Fibroblast of upper back skin (primary cell): ENCODE measurements at places on chromosomes 5 and 9.

- DNase-seq, result no peak
Measured at GRCh38 chr5:39235648-39236047, 16.3 kb upstream of the FYB1 start.

DNA sequence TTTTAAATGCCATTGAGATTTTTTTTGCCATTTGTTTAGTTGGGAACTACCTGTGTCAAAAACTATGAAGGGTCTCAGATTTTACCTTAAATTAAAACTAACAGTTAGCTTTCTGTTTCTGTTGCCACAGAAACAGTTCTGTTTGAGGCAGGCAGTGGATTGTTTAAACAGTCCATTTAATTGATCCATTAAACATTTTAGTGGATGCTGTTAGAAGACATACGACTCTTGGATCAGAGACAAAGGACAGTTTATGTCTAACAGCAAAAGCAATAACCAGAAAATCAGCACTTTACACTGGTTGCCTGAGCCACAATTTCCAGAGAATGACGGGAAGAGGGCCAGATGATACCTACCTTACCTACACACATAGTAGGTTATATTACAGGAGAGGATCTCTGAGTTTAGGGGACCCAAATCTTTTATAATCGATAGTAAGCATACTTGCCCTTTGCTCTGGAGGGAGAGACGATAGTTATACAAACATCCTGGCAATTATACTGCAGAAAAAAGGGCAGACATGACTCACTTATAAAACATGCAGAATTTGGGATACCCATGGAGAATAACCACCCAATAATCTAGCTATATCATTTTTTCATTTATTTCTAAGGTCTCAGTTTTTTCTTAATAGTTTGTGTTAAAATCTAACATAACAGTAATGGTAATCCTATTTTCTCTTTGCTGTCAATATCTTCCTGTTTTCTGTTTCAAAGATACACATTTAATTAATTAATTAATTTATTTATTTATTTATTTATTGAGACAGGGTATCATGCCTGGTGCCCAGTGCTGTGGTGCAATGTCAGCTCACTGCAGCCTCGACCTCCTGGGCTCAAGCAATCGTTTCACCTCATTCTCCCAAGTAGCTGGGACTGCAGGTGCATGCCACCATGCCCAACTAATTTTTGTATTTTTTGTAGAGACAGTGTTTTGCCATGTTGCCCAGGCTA, 136.7 kb upstream of the TNFAIP8 start:
- DNase-seq, result peak; percentile 16

DNA sequence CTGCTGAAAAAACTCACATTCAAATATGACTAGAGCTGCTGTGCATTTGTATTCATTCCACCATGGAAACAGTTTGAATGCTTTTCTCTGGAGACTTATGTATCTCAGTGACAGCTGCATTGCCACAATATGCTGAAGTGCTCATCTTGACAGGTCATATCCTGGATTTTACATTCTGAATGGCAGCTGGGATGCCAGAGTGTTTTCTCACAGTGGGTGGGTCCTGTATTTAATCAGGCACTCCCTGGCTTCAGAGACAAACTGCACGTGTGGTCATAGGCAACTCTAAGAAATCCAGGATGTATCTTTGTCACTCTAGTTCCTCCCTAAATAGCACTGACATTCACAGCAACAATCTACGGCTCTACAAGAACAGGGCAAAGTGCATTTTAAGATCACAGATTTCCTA, 75.6 kb downstream of the ST8SIA4 start:
- DNase-seq, result peak; percentile 19

GRCh38 chr5:95670568-95670967, 12.2 kb downstream of the SPATA9 start:
- DNase-seq, result peak; percentile 21

DNA sequence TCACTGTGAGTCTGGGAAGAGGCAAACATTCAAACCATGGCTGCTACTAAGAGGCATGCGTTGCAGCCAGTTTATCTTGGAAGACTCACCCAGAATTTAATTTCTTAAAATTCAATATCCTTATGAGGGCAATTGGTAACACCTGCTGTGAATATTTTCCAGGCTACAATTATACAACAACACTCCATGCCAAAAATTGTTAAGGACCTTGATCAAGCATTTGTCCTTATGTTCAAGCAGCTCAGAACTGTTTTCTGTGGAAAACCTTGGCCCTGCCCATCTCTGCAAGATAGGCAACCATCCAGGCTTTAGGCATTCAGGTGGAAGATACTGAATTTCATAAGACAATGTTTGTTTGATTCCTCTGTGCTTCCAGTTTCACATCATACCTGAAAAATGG, 327.8 kb downstream of the FBXL7 start:
- DNase-seq, result no peak

DNA sequence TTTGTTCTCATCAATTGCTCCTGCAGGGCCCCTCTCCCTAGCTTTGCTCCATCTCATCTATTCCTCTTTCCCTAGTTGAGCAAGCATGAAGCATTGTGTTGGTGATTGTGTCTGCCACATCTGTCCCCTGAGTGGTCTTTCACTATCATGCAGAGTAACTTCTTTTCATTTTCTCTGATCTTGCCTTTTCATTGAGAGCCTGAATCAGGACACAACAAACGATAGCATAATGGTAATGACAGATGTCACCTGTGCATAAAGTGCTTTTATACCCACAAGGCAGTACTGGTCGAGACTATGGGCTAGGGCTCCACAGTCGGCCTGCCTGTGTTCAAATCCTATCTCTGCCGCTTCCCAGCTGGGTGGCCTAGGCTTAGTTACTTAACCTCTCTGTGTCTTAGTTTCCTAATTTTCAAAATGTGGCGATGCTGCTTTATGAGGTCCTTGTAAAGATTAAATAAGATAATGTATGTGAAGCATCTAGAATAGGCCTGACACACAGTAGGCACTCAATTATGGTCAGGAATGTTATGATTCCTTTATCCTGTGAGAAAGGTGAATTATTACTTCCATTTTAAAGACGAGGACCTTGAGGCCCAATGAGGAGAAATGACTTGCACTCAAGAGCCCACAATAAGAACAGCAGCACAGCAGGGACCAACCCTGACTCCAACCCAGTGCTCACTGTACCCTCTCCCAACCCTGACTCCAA, 137.1 kb upstream of the ZNF618 start:
- no peak for DNase-seq

DNA sequence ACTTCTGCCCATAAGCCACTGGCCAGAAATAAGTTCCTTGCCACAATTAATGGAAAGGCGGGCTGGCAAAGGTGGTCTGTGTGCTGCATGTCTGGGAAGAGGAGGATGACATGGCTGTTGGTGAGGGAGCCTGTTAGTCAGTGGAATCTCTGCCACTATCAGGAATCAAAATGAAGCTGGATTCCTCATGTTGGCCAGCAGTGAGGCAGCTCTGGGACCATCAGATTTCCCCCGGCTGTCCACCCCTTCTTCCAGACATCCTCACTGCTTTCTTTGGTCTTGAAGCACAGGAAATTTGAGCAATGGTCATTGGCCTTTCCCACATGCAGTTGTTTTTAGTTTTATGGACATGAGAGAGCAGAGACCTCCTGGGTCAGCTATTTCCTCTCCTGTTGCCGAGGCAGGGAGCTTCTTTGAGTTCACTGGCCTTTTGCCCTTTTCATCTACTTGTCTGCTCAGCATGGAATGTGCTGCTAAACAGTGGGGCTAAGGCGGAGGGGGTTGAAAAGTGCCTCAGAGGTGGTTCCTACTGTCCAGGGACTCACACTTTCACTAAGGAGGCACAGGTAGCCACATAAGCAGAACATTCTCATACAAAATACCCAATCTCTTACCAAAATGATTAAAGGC, 34.8 kb upstream of the NEURL1B start:
- no peak for DNase-seq

DNA sequence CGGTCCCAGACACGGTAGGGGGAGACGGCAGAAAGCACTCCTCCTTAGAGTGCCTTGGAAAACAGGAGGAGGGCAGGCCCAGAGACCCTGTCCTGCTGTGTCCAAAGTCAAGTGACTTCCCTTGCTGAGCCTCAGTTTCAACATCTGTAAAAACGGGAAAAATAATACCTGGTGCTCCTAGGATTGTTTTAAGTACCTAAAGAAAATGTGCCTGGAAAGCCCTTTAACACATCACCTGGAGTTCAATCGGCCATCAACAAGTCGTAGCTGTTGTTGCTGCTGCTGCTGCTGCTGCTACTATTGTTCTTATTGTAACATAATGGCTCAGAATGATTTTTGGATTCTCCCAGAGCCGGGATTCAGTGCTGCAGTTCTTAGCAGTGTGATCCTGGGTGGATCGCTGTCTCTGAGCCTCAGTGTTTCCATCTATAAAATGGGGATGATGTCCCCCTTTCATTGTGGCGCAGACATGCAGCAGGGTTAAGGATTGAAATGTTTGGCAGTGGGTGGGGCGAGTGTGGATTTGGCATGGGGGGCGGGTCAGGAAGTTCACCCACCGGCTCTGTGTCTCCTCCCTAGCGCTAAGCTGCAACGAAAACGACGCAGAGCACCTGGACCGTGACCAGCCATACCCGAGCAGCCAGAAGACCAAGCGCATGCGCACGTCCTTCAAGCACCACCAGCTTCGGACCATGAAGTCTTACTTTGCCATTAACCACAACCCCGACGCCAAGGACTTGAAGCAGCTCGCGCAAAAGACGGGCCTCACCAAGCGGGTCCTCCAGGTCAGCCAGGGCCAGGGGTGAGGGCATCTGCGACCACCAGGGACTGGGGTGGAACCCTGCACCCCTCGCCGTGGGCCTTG, 9.2 kb downstream of the LHX2 start:
- no peak for DNase-seq

DNA sequence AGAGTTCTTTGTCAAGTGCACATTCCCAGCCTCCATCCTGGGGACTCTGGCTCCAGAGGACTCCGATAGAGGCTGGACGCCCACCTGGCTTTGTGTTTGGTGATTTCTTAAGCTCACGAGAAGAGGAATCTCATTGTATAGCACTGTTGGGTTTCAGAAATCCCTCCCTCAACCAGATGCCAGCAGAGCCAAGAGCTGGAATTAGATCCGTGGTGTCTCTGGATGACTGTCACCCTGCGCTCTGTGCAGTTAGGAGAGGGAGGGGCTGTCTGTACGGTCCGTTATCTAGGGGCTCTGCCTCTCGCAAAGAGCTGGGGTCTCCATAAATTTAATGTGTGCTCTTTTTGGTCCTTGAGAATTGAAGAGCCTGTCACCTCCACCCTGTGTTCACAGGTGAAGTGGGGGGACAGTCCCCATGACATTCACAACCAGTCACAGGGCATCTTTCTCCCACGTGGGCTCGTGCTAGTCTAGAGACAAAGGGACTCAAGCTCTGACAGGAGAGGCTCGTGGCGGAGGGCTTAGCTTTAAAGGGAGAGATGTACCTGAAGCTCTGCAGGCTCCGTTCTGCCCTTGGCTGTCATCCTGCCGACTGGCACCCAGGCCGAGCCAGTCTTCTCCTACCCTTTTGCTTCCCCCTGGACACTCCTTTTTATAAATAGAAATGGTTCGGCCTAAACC, 41.4 kb downstream of the FAM78A start:
- DNase-seq, result no peak

- peak; percentile 31 for DNase-seq
Measured at GRCh38 chr5:115948091-115948534, 14.2 kb upstream of the LVRN start.

GRCh38 chr5:77669677-77670076, 31.2 kb upstream of the OTP start:
- DNase-seq, result no peak

DNA sequence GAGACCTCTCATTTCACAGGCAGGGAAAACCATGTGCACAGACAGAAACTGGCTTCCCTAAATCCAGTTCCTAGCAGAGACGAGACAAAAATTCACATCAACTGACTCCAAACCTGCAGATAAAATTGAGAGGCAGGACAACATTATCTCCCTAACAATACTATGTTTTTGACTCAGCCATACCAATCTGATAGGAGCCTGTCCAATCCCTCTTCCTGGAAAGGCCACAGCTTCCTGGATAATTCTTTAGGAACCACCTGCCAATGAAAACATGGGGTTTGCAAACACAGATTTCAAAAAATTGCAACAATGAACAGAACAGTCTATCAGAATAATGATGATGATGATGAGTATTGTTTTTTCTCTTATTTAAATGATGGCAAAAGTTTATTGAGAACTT, 22.4 kb downstream of the SH3TC2 start:
- DNase-seq, result no peak

DNA sequence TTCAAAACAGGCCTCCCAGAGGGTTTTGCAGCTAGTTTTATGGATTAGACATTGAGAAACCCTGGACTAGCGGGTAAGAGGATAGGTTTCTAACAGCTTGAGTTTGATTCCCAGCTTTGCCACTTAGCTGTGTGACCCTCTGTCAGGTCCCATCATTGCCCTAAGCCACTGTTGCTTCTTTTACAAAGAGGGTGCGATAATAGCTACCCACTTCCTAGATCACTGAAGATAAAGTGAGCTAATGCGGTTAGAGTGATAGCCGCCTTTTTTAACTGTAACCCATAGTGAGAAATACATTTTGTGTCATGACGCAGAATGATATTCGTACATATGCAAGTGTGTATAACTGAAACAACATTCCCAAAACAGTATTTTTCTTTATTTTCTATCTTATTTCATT, 40.3 kb downstream of the CSF1R start:
- DNase-seq, result no peak

- DNase-seq, result peak; percentile 63
Measured at GRCh38 chr9:89497978-89498851, at the start of gene SEMA4D. SEMA4D (minus strand) TSS chr9:89498113; CDS start chr9:89405456, 92,657 bp downstream.

GRCh38 chr5:180862645-180863044, 1.6 kb upstream of the ZFP62 start:
- DNase-seq, result no peak

- no peak for DNase-seq
Measured at GRCh38 chr9:125920402-125920801, 173.2 kb downstream of the PBX3 start.

GRCh38 chr5:62314213-62314830, 8.3 kb downstream of the KIF2A start:
- no peak for DNase-seq

- no peak for DNase-seq
Measured at GRCh38 chr5:176765687-176766086, 44.7 kb upstream of the UNC5A start.

DNA sequence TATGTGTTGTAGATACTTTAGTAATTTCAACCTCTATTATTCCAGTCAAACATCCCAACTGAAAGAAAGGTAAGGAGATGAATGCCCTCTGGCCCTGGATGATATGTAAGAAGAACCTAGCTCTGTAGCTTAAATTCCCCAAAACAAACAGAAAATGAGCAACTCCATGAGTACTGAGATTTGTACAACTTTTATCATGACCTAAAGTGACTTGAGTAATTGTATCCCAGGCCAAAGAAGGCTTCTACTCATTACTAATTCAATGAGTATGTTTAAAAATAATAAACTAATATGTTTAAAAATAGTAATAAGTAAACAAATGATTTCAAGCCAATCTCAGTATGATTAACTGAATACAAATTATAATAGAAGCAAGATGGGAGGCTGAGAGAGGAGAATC, 414.0 kb upstream of the ACTBL2 start:
- no peak for DNase-seq

- peak; percentile 67 for DNase-seq
Measured at GRCh38 chr5:152532714-152533113, 127.6 kb upstream of the NMUR2 start.

- no peak for DNase-seq
Measured at GRCh38 chr9:118918180-118918579, 451.1 kb downstream of the BRINP1 start.

- peak; percentile 39 for DNase-seq
Measured at GRCh38 chr5:44935262-44935661, 126.5 kb downstream of the MRPS30 start.

GRCh38 chr5:135458921-135459331, 6.8 kb upstream of the TIFAB start:
- DNase-seq, result peak; percentile 55
